Mesenteric fat pad (tissue), 1 donor: ENCODE measurements at places on chromosomes 7 and 10. TPM values are rescaled to one million over a fixed set of nuclear protein-coding genes. Genes with fewer than 3 reads are reported as not detected.

UTF1 gene
- not detected for total RNA-seq

LIPK gene
- total RNA-seq = not detected

RET gene
- total RNA-seq = 0.64 TPM

UPK3BL2 gene
- 9.9 TPM for total RNA-seq

CCDC71L gene
- total RNA-seq = 122 TPM

KAZALD1 gene
- 1.9 TPM for total RNA-seq

OR2A12 gene
- total RNA-seq = not detected

POMZP3 gene
- 9.8 TPM for total RNA-seq

HOXA1 gene
- total RNA-seq = 1.3 TPM

STEAP1 gene
- total RNA-seq = 70.0 TPM

GRCh38 chr10:12507165-12507850 lies 158.0 kb downstream of the CAMK1D start:
- no peak for DNase-seq

GRCh38 chr7:4683884-4684565 lies 1.9 kb downstream of the FOXK1 start:
- no peak for DNase-seq

GRCh38 chr7:16504019-16504418 lies 22.6 kb upstream of the LRRC72 start:
- DNase-seq = no peak

DNA sequence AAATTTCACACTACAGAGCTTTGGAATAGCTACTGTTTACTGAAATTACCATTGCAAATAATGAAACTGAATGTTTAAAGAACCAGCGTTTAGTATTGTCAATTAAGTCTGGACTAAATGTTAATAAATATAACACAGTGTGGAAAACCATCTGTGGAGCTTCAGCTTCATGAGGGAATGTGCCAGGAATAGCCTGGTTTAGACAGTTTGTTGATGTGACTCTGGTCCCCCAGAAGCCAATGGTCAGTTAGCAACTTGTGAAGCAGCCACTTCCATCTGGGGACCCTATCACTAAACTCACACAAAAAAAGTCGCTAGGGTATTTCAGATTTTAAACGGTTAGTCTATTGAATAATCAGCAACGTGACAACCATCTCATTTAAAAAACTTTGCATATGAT lies 207.8 kb downstream of the RAMP3 start:
- no peak for DNase-seq

DNA sequence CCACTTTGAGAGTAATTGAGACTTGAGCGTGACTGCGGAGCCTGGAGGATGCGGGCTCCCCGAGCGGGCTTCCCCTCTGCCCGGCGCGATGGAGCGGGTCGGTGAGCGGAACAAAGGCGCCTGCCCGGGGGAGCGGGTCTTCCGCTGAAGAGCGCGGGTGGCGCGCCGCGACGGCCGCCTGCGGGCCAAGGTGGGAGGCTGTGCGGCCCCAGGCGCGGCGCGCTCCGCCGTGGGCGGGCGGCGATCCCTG lies at the start of gene GALNT17:
Gene GALNT17, plus strand, starts transcription at position 18 of the 250 bp plus-strand sequence.
- DNase-seq = no peak

DNA sequence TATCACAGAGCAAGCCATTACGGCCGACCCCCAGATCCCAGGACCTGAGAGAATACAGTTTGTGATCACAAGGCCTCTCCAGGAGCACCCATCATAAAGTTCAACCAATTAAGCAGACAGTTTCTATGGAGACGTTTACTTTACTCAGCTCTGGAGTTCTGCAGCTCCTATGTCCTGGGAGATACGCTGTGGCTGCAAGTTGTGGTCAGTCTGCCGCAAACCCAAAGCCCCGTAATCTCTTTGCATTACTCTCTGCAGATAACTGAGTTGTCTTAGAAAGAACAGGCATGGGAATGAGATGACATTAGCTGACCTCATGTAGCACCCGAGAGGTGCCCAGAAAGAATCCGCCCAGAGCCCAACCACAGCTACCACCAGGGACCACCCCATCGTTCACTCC lies 305.1 kb downstream of the FGFR2 start:
- DNase-seq = no peak

DNA sequence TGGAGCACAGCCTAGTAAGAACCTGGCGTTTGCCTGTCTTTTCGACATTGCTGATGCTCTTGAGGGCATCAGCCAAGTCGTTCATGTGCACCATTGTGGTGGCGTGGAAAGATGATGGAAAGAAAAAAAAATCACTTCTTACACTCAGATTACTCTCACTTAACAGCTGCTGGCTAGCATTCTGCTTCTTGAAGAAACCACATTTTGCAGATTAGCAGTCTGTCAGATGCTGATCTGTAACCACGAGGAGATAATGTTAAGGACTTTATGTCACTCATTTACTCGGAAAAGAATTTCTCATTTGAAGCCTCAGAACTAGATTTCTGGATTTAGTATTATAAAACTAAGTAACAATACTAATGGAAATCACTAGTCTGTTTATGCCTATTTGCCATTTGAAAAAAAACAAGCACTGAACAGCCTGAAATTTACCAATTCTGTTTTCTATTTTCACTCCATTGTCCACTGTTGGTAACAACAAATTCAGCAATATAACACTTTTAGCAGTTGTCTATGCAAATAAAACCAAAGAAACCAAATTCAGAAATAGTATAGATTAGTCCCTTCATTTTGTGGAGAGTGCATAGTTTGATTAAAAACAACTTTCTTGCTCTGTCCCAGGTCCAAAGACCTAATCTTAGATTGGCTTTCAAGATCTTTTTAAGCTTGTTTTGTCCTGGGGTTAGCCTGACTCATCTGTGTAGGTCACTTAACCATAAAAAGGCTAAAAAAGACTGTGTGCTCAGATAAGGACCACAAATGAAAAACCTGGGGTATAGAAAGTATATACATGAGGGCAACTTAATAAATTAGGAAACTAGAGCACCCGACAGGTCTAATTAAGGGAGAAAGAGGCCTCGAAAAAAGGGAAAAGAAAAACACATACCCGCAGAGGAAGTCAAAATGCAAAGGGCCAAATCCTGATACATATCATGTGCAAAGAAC lies 67.5 kb downstream of the NT5C2 start:
- no peak for DNase-seq

DNA sequence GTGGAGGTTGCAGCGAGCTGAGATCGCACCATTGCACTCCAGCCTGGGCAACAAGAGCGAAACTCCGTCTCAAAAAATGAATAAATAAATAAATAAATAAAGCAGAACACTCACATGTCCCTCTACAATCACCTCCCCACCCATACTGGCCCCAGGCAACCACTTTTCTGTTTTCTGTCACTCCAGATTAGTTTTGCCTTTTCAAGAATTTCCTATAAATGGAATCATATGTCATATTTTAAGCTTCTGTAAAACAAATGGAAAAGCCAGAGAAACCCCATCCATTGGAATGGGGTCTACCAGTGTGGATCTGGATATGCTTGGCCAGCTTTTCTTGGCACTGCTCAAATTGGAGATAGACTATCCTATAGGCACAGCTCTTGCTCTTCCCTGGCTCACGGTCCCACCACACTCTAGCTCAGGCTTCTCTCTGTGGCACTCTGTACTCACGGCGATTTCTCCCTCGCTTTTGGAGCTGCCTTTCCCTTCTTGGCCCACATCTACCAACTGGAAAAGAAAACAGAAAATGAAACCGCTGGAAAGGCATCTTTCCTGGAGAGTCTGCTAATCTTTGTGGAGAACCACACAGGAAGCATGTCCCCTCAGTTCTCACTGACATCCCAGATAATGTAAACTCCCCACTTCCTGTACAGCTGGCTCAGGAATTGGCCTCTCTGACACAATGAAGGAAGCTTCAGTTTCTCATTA lies 210.1 kb downstream of the JCAD start:
- DNase-seq = no peak

DNA sequence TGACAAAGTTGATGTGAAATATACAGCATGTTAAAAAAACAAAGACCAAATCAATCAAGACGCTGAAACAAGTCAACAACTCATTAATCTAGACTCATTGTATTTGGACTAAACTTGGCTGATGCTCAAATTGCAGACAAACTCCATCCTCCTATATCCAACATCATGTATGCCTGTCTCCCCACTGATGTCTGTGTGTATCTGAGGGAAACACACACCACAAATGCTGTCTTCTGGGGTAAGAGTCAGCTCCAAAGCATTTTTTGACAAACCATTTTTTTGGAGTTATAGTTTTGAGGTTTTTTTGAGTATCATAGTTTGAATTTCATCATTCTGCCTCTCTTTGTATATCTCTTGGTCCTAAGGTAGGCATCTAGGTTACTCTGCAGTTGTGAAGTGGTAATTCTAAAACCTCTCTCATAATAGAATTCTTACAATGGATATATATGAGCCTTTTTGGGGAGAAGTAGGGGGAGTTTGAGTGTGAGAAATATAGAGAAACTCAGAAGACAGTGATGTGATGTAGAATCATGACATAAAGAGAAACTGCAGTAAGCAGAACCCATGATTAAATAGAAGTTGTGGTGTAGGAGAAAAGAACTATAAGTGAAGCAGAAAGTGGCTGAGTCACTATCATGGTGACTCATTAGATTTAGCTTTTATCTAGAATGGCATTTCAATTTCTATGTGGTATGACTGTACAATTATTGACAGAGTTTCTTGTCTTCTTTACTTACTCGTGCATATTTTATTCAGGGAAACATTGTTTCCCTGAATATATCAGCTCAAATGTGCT lies 1531.1 kb upstream of the LRRTM3 start:
- no peak for DNase-seq

GRCh38 chr10:100033766-100034418 lies 24.1 kb upstream of the DNMBP start:
- DNase-seq = no peak

DNA sequence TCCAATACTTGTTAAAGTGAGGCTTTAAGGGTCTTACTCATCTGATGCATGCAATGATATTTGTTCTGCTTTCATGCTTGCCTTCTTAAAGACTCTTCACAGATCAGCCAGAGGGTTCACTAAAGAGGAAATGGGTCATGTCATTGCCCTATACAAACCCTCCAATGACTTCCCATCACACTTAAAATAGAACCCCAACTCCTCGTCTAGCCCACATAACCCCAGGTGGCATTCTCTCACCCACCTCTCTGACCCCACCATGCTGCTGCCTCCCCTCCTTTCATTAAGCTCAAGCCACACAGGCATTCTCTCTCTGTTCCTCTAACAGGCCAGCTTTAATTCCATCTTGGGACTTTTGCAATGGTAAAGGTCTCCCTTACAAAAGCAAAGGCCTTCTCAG lies 253.6 kb downstream of the GRID1 start:
- DNase-seq = peak; percentile 43

- no peak for DNase-seq
Measured at GRCh38 chr10:74925708-74926107, 99.3 kb downstream of the KAT6B start.

GRCh38 chr10:29239569-29240472 lies 49.0 kb upstream of the LYZL1 start:
- DNase-seq = no peak

GRCh38 chr10:7481368-7481765 lies 70.5 kb upstream of the SFMBT2 start:
- DNase-seq = no peak

DNA sequence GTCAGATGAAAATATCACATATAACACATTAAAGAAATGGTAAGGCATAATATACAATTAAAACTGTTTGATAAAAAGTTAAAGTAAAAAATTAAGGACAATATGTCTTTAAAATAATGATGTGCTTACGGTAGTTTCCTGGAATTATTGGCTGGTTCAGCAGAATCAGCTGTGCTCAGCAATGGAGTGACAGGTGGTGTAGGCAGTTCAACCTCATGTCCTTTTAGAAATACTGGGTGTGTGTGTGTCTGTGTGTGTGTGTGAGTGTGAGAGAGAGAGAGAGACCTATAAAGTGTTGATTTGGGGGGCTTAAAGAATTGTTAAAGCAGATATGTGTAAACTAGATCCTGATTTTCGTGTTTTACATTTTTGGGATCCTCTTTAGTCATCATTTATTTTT lies 141.2 kb downstream of the ADAM22 start:
- DNase-seq = no peak

DNA sequence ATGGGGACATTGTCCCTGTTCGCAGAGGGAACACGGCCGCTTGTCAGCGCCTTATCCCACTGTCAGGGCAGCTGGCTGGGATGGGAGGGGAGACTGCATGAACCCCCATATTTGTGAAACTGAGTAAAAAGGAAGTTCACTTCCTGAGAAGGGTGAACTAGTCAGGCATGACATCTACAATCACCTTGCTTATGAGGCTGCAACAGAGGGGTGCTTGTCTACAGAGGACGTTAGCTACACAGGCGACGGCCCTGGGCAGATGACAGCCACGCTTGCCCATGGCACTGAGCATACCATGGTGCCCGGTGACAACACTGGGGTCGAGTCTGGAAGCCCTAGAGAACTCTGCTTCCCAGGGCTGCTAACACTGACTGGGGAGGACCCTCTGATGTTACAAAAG lies 46.0 kb upstream of the KDM7A start:
- DNase-seq = no peak

DNA sequence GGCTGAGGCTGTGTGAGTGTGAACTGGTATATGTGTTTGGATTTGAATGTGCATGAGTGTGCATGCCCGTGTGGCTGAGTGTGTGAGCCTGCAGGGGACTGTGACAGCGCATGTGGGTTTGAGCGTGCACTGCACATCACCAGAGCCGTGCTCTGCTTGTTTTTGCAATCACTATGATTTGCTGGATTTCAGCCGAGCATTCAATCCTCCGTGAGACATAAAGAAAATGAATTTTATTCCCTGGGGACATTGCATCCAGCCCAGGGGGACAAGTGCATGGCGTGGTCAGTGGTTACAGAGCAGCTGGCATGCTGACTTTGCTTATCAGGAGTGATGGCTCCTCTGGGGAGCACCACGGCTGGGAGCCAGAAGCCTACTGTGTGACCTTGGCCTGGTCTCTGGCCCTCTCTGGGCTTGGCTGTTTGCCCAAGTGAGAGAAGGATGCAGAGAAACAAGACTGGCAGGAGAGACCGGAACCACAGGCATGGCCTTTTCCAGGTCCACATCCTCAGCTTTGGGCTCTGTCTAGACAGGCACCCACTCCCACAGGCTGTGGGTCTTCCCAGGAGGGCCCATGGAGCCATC lies 160.2 kb upstream of the UNC5B start:
- DNase-seq = no peak

DNA sequence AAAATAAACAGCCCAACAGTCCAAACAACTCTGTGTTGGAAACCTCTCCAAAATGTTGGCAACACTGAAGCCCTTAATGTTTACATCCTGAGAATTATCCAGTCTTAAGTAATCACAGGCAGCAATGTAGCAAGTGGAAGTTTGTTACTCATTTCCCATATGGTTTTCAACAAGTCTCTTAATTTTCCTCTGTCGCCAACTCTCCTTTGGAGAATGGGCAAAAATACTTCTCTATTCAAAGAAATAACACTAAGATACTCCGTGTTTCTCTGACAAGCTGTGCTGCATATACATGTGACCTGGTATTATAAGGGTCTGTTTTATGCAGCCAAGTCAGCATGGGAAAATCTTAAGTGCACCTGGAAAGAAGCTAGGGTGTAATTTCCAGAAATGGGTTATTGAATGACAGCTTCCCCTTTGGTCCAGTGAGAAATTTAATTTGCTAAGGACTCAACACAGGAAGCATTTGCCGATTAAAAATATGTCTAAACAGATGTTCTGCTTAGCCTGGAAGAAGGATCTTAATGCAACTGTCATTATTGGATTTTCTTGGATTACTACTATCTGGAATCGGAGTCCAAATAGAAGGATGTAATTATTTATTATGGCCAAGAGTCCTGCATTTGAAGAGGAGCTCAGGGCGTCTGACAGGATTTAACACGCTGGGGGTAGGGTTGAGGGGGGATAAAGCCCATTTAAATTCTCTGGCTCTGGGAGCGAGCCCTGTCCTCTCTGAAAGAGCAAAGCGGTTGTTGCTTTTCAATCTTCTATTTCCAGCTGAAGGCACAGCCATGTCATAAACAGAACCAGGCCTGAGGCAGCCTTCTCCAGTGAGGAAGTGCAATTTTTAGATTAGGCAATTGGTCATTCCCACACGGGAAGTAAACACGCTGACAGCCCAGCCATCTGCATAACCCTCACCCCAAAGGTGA lies 73.1 kb downstream of the TLL2 start:
- no peak for DNase-seq
